ENCODE measurements at places on chromosomes 6 and 20.

DNA sequence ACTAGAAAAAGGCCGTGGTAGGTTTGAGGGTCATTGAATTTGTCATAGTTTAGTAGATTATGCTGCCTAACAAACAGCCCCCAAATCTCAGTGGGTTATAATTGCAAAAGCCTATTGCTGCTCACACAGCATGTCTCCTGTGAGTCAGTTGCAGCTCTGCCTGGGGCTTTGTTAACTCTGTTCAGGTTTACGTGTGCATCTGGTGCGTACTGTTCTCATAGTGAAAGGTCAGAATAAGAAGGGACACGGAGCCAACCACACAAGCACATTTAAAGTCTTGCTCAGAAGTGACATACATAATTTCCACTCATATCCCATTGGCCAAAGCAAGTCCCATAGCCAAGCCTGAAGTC is 48.1 kb upstream of the BMP2 start:
- no peaks in the 10 kb centered on the region for H3K27me3 ChIP-seq
- H3K27ac ChIP-seq, result no peak overlapping the region
- H3K4me1 ChIP-seq, result no peaks in the 10 kb centered on the region
- no peak overlapping the region for H3K4me3 ChIP-seq

DNA sequence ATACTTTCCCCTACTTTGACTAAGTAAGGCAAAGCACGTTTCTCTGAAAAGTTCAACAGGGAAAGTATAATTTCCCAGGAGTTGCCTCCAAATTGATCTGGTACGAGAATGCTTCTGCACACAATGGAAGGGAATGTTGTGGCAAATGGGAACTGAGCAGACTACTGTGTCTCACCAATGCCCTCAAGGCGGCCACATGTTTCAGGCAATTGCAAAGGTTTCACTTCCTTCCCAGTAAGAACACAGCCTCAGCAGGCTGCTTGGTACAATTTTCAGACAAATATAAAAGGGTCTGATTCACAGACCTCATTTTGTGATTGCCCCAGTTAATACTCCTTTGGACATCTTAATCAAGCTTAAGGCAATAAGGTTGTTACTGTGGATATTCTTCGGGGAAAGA is 71.2 kb downstream of the KIAA0319 start:
- H3K27me3 ChIP-seq, result peaks cover 4% of the 10 kb centered on the region
- no peak for DNase-seq
- no peaks in the 10 kb centered on the region for H3K36me3 ChIP-seq
- no peaks in the 10 kb centered on the region for H3K4me1 ChIP-seq
- H3K4me3 ChIP-seq, result no peak overlapping the region

GRCh38 chr6:10401632-10402223 is 13.1 kb downstream of the TFAP2A start:
- no peak for DNase-seq
- no peak overlapping the region for H3K4me3 ChIP-seq
- no peak overlapping the region for H3K27ac ChIP-seq
- peaks cover 28% of the 10 kb centered on the region for H3K27me3 ChIP-seq

- H3K27me3 ChIP-seq, result no peaks in the 10 kb centered on the region
- no peak for DNase-seq
- no peaks in the 10 kb centered on the region for H3K36me3 ChIP-seq
- no peak overlapping the region for H3K27ac ChIP-seq
- no peaks in the 10 kb centered on the region for H3K4me1 ChIP-seq
- H3K4me3 ChIP-seq, result no peak overlapping the region
Observed at GRCh38 chr6:147881432-147881831, 372.9 kb downstream of the SAMD5 start.

DNA sequence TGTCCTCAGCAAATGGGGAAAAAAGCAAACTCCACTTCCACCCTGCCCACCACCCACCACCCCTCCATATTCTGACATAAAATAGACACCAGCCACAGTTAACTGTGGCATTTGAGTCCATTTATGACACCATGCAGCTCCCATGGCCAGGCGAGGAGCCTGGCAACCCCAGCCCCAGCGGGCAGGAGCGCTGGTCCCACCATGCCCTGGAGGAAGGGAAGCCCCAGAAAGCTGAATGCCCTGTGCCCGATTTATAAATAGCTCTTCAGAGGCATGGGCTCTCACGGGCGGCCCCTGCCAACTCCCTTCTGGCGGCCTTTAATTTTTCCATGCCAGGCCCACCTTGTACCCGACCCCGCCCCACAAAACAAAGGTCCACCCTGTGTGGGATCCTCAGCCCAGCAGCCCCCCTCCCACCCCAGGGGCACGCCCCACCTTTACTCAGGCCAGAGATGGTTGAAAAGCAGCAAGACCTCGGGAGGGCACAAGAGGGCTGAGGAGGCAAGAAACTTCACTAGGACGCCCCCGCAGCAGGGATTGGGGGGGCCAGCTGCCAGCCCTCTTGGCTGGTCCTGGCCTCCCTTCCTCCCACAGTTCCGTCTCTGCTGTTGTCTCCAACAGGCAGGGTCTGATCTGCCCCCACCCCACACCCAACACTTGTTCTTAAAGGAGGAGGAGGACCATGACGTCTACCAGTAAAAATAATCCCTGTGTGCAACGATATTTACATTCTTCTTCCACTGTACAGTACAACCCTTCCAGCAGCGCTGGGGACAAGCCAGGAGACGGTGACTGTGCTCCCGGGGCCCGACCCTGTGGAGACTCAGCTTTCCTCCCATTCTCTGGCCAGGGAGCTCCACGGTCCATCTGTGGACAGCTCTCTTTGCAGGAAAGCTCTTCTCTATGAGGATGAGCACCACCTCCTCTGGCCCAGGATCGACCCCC is 115.6 kb upstream of the CDYL start:
- no peaks in the 10 kb centered on the region for H3K4me1 ChIP-seq
- peaks cover 9% of the 10 kb centered on the region for H3K27me3 ChIP-seq

GRCh38 chr20:8639112-8639778 is 429.6 kb upstream of the PLCB4 start:
- no peaks in the 10 kb centered on the region for H3K27me3 ChIP-seq
- DNase-seq, result no peak
- no peaks in the 10 kb centered on the region for H3K36me3 ChIP-seq
- no peak overlapping the region for H3K27ac ChIP-seq
- no peaks in the 10 kb centered on the region for H3K4me1 ChIP-seq

DNA sequence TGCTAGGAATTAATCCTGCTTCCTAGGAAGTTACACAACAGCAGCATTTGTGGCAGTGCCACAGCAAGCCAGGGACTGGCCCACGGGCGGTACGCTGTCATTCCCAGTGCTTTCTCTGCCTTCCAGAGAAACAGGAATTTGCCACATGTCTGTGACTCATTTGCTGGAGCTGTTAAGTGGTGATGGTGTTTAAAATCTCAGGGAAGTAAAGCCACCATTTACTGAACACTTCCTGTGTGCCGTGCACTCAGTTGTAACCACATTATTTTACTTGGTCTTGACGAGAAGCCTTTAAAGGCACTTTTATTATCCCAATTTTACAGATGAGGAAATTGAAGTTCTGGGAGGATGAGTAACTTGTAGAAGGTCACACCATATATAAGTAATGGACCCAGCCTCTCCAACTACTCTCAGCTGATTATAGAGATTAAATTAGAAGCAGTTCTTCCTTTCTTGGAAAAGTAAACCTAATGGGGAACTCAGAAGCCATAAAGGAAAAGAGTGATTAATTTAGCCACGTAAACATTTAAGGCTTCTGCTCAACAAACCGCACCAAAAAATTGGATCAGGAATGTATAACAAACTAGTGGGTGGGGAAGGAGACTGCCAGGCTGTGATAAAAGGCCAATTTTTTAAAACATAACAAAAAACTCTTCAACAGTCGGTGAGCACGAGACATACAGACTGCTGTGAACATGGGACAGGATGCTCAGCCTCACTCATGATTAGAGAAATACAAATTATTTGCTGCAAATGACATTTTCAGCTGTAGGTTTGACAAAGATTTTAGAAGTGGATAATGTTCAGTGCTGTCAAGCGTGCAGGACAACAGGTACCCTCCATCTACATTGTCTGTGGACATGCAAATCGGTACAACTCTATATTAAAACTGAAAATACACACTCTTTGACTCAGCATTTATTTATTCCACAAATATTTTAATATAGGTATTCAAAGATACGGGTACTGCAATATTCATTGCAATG is 311.2 kb downstream of the NRN1 start:
- H3K4me3 ChIP-seq, result no peak overlapping the region
- H3K4me1 ChIP-seq, result peaks cover 9% of the 10 kb centered on the region
- no peaks in the 10 kb centered on the region for H3K27me3 ChIP-seq

DNA sequence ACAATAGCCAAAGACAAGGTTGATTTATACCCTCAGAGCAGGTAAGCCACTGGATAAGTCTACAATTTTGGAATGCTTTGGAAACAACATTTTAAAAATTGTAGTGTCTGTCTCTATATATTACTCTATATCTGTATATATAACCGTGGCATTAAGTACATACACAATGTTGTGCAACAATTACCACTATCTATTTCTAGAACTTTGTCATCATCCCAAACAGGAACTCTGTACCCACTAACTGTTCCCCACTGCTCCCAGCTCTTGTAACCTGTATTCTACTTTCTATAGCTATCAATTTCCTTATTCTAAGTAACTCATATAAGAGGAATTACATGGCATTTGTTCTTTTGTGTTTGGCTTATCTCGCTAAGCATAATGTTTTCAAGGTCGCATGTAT is 78.2 kb upstream of the ASCC3 start:
- no peak for DNase-seq
- no peaks in the 10 kb centered on the region for H3K36me3 ChIP-seq
- H3K4me1 ChIP-seq, result no peaks in the 10 kb centered on the region

DNA sequence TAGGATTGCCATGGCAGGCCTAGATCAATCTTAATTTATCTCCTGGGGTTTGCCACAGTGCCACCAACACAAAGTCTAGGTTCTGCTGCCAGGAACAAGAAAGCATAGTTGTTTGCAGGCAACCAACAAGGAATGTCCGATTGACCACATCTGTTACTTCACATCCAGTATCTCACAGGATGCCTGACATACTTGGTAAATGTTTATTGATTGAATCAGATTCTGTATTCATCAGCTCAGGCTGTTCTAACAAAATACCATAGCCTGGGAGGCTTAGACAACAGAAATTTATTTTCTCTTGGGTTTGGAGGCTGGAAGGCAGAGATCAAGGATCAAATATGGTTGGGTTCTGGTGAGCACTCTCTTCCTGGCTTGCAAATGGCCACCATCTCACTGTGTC is 26.3 kb upstream of the MC3R start:
- H3K27me3 ChIP-seq, result no peaks in the 10 kb centered on the region
- no peak overlapping the region for H3K27ac ChIP-seq
- H3K4me1 ChIP-seq, result no peaks in the 10 kb centered on the region
- DNase-seq, result no peak

DNA sequence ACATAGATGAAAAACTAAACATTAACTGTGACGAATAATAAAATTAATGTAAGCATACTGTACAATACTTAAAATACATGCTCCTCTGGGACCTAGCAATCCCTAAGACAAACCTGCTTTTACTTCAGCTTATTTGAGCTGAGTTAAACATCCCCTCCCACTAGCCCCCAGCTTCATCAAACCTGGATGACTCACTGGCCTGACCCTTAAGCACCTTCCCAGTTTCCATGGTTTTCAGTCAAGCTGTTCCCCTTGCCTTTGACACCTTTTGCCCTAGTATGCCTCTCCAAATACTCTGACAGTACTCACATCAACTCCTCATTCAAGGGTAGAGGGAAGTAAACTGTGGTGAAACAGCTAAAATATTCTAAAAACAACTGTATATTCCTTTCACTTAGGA is 4.2 kb downstream of the ELOVL4 start:
- H3K27ac ChIP-seq, result no peak overlapping the region
- no peaks in the 10 kb centered on the region for H3K36me3 ChIP-seq
- no peaks in the 10 kb centered on the region for H3K27me3 ChIP-seq

DNA sequence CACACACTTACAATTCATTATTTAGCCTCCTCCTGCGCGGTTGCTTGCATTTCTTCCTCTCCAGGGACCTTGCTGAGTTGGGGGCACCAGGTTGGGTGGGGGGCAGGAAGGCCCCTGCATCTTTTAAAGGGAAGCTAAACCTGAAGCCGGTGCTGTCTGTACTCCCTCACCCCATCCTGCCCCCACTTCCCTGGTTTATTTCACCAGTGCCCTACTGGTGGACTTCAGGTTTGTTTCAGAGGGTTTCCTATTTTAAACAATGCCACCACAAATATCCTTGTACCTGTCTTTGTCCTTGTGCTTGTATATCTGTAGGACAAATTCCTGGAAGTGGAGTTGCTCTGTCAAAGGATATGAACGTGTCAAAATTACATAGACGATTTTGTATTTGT is 21.0 kb downstream of the PTK7 start:
- no peak overlapping the region for H3K27ac ChIP-seq
- H3K4me1 ChIP-seq, result no peaks in the 10 kb centered on the region
- no peak for DNase-seq
- no peak overlapping the region for H3K4me3 ChIP-seq

DNA sequence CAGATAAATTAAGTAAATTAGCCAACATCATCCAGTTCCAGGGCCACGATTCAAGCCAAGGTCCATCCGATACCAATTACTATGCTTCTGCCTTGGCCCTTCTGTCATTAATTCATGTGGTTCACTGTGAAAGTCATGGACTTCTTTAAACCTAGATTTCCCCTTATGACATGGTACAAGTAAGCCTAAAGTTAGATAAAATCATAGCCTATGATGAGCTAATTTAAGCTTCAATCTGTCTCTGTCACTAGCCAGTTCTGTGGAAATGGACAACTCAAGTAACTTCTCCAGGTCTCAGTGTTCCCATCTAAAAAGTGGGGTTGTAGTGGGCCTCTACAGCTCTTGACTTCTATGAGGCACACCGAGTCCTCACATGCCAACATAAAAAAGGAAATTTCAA is 225.5 kb upstream of the MARCKS start:
- H3K27me3 ChIP-seq, result no peaks in the 10 kb centered on the region
- no peak overlapping the region for H3K4me3 ChIP-seq
- no peak for DNase-seq
- no peaks in the 10 kb centered on the region for H3K36me3 ChIP-seq
- H3K27ac ChIP-seq, result no peak overlapping the region

GRCh38 chr20:753136-753535 is 15.2 kb downstream of the SLC52A3 start:
- H3K36me3 ChIP-seq, result no peaks in the 10 kb centered on the region
- no peak overlapping the region for H3K27ac ChIP-seq
- no peak for DNase-seq
- no peak overlapping the region for H3K4me3 ChIP-seq
- peaks cover 6% of the 10 kb centered on the region for H3K4me1 ChIP-seq
- H3K27me3 ChIP-seq, result peaks cover 8% of the 10 kb centered on the region

DNA sequence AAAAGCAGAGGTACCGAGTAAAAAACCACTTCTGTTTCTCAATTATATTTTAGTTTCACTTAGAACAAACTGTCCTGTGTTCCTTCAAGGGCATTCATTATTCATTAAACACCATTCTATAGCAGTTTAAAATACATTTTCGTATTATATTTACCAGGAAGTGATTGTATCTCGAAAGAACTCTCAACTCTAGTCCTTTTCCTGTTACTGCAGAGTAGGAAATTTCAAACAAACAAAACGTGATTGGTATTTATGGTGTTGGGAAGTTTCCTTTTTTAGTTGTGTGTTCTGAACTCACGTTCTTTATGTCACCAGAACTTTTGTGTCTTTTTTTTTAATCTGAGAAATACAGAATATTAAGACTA is 139.5 kb upstream of the BTBD3 start:
- DNase-seq, result no peak
- H3K27me3 ChIP-seq, result no peaks in the 10 kb centered on the region
- no peak overlapping the region for H3K4me3 ChIP-seq
- H3K4me1 ChIP-seq, result no peaks in the 10 kb centered on the region
- no peak overlapping the region for H3K27ac ChIP-seq

- no peaks in the 10 kb centered on the region for H3K4me1 ChIP-seq
- H3K4me3 ChIP-seq, result no peak overlapping the region
- H3K27me3 ChIP-seq, result no peaks in the 10 kb centered on the region
- H3K27ac ChIP-seq, result no peak overlapping the region
- DNase-seq, result no peak
Observed at GRCh38 chr6:44356487-44356886, 14.0 kb downstream of the SPATS1 start.

All from T-cell (primary cell).